ENCODE measurements at places on chromosomes 4 and X.

GRCh38 chrX:68908071-68908470 lies 79.2 kb downstream of the EFNB1 start:
- no peak for DNase-seq

DNA sequence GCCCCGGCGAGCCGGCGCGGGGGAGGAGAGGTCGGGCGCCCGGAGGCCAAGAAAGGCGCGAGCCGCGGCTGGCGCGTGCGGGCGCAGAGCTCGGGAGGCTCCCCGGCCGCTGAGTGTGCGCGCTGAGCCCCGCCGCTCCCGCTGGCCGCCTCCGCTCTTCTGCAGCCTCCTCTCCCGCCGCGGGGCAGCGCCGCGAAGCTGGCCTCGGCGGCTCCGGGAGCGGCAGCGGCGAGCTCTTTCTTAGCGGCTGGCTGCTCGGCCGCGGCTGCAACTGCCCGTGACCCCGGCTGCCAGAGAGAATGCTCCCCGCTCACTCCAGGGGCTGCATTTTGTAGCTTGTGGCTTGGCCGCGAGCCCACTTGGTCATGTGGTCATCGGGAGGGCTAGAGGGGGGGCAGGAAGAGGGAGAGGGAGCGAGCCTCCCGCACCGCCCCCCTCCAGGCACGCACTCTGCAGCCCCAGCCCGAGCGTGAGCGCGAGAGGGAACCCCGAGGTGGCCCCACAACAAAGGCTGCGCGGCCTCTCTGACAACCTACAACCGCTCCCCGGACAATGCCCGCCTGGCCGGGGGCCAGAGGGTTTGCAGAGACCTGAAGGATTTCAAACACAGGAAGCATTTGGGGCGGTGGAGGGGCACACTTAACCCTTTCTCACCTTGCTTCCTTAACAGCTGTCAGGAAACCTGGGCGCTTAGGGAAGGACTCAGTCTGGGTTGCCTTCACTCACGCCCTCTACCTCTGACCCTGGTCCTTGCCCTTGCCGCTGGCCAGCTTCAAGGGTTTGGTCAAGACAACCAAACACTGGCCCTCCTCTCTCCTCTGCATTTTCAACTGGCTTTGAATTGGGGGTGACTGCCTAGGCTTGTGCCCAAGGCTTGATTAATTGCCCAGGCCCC lies at the start of gene APLN:
APLN (minus strand) TSS at position 305 of the 895 bp plus-strand sequence. CDS start 326 bp downstream, outside the sequence.
- DNase-seq = no peak

- DNase-seq = no peak
Observed at GRCh38 chr4:62528874-62529273, 1328.7 kb downstream of the ADGRL3 start.

GRCh38 chr4:164748375-164748774 lies 5.6 kb upstream of the SMIM31 start:
- no peak for DNase-seq

DNA sequence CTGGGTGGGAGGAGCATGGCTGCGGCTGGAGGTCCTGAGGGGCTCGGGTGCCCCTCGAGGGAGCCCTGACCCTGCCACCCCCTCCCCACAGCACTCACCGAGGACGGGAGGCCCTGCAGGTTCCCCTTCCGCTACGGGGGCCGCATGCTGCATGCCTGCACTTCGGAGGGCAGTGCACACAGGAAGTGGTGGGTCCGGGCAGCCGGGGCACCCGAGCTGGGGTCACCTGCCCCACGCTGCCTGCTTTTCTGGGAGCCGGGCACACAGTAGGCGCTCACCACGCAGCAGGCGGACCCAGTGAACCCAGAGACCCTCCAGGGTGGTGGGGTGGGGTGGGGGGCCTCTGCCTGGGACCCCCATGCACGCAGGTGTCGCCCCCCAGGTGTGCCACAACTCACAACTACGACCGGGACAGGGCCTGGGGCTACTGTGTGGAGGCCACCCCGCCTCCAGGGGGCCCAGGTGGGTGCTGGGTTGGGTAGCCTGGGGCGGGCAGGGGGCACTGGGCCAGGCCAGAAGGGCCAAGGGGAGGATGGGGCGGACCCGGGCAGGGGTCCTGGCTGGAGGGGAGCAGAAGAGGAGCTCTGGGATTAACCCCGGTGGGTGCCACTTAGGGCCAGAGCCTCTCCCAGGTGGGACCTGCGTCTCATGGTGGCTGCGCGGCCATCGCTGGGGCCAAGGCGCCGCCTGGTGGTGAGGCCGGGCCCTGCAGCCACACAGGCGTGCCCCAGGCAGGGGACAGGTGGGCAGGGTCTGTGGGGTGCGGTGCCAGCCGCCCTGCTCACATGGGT lies 1.4 kb downstream of the HGFAC start:
- DNase-seq = peak; percentile 64

DNA sequence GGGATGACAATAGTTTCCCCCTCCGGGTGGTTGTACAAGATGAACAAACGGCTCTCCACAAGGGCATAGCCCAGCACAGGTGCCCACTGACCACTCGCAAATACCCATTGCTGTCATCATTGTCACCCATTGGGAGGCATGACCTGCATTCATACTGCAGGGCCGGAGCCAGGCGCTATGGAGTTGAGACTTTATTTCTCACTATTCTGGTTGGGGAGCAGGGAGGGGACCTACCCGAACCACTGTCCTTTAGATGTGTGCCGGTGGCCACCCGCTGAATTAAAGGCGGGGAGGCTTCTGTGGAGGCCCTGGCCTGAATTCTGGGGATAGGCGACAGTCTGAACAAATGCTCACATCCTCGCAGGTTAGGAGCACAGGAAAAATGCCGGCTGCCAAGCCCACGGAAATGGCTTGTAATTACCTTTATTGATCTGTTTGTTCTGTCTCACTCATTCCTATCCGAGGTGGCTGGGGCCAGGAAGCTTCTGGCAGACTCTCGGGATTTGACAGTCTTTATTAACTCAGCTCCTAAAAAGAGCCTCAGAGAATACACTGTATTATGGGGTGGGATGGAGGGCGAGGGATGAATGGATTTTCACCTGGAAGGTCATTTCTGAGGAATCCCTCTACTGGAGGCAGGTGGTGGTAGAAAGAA lies 125.1 kb upstream of the PSAPL1 start:
- no peak for DNase-seq

DNA sequence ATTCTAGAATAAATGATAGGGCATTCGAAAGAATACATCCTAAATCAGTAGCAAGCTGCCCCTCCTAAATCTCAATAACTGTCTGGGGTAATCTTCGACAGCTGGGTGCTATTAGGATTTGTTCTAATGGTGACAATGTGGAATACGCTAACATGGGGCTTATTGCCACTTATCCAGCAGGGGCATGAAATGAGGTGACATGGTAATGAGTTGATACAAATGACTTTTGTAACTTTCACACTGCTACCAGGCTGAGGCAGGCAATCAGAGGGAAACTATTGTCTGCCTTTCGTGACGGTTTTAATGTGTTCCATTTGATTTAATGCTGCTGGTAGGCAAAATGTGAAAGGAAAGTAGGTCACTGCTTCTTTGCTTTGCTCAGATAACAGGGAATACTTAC lies 1047.4 kb upstream of the PABPC4L start:
- no peak for DNase-seq

DNA sequence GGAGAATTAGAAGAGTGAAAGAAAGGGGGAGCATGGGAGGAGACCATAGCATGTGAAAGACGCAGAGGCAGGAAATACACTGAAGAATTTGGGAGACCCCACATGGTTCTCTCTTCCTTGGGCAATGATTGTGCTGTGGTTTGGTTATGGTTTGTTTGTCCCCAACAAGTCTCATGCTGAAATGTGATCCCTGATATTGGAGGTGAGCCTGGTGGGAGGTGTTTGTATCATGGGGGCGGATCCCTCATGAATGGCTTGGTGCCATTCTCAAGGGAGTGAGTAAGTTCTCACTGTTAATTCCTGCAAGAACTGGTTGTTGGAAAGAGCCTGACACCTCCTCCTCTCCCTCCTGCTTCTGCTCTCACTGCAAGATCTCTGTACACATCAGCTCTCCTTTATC lies 78.6 kb upstream of the RAI2 start:
- no peak for DNase-seq

- DNase-seq = no peak
Observed at GRCh38 chr4:160537681-160538080, 1434.8 kb downstream of the RAPGEF2 start.

- no peak for DNase-seq
Observed at GRCh38 chr4:108030332-108030731, 40.6 kb downstream of the HADH start.

GRCh38 chr4:24260923-24261564 lies 323.3 kb downstream of the DHX15 start:
- no peak for DNase-seq

DNA sequence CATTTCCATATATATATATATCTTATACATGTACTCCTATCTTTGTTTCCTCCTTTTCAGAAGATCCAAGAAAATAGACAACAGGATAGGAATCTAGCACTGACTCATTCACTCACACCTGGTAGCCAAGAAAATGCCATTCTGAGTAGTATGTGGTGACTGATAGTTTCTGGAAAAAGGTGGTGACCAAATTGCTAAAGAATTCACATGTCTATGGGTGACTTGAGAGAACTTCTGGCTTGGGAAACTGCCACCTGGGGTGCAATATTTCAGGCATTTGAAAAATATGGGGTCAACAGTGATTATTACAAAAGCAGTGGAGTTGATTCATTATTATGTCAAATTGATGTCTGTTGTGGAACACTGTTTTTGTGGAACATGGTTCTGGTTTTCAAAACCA lies 605.1 kb downstream of the PCDH18 start:
- DNase-seq = no peak

GRCh38 chr4:65510976-65511375 lies 159.3 kb downstream of the EPHA5 start:
- no peak for DNase-seq

DNA sequence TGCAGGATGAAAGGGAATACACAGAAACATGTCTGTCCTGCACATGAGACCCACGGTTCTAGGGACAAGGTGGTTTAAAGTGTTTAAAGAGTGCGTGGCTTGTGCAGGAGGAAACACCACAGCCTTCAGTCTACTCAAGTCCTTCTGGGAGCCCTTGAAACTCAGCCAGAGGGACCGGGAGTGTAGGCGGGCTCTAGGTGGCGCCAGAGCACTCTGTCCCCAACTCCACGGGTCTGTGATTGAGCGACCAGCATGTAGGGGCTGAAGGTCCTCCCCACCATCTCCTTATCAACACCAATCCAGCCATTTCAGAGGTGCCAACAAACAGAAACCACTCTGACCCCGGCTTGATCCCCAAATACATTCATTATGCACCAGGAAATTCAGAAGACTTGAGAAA lies 82.0 kb upstream of the CLDN34 start:
- DNase-seq = peak; percentile 29

GRCh38 chr4:142350871-142351270 lies 495.2 kb downstream of the INPP4B start:
- no peak for DNase-seq

GRCh38 chr4:11765849-11766453 lies 337.3 kb upstream of the HS3ST1 start:
- no peak for DNase-seq

GRCh38 chrX:153769158-153769864 lies 5.3 kb downstream of the PLXNB3 start:
- DNase-seq = no peak

GRCh38 chr4:153204728-153205648 lies 745 bp downstream of the TRIM2 start:
- DNase-seq = no peak

DNA sequence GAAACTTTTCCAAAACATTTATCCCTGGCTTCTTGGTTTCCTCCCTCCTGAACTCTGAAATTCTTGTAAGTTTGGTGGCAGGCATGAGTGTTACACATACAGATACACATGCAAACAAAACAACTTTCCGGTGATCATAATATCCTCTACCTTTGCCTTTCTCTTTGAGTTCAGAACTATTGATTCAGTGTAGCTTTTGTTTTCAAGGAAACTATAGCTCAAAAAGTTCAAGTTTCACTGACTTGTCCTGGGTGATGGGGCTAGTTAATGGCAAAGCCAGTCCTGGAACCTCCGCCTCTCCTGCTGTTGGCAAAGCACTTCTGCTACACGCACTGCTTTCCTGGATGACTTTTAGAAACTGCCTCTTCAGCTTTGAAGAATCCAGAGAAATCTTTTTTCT lies 177.3 kb upstream of the FAT1 start:
- DNase-seq = no peak

- no peak for DNase-seq
Observed at GRCh38 chr4:138400543-138400942, 158.4 kb upstream of the SLC7A11 start.

All from hematopoietic multipotent progenitor cell treated with erythropoietin and hydrocortisone succinate and interleukin-3 and kit ligand, for 17 days (in vitro differentiated cells).